NCI-H1417 (cell line): ENCODE measurements at places on chromosomes 2 and 18.

DNA sequence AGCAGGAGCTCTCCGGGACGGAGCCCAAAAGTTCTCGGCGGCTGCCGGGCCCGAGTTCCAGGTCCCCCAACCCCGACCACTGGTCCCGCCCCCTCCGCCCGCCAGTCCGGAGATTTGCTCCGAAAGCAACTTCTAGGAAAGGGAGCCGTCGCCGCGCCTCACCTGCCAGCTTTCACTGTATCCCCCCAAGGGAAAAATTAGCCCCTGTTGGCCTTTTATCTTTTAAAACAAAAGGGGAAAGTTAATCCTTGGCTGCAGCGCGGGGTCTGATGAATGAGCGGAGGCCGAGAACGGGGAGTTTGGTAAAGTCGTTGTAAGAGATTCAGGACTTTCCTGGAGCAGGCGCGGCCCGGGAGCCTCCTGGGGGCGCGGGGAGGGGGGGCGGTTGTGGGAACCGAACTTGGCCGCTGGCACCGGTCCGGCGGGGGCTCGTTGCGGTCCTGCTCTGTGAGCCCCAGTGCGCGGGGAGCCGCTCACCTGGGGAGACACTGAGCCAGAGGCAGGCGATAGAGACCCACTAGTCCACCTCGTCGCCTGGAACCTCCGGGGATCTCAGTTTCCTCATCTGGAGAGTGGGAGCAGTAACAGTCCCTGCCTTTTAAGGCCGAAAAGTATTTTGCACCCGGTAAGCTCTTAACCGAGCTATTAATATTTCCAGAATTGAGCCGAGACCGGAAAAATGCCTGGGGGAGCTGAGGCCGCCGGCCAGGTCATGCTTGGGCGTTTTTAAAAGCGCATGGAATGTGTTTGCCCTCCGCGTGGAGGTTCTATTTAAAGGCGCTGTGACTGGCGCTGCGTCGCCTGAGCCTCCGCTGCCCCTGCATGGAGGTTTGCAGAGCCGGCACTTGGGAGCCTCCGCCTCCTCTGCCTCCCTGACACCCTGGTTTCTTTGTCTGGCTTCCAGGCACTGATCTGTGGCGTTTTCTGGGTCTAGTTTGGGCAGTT is 1.1 kb downstream of the EFHD1 start:
- DNase-seq: no peak

GRCh38 chr2:110873597-110874452 is 141.5 kb downstream of the ACOXL start:
- DNase-seq: no peak

DNA sequence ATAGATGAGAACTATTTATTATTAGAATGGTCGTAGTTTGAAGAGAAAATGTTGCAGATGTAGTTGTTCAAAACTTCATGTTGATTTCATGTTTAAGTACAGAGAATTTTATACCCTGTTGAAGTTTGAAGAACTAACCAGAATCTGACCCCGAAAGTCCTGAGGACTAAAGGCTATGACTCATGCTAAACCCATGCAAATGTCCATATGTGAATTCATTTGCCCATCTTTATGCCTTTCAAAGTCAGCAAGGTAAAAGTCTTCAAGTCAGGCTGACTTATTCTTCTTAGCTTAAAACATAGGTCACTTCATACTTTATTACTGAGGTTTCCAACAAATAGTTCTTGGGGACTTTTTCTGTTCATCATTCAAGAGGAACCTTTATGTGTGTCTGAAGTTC is 185.5 kb downstream of the CCDC85A start:
- no peak for DNase-seq

- DNase-seq: no peak
Measured at GRCh38 chr2:73830871-73831401, 2.2 kb downstream of the STAMBP start.

DNA sequence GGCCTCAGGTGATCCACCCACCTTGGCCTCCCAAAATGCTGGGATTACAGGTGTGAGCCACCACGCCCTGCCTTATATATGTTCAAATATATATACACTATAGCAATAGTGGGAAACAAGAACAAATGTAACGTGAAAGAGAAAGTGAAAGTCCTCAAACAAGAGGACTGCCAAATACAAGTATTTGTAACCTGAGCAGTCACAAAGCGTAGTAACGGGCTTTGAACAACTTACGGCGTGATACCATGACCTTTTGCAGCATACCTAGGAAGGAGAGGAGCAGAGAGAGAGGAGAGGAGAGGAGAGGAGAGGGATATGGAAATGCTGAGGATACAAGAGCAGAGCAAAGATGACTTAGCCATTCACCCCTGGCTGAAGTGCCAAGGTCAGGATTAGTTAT is 113.8 kb upstream of the RGPD4 start:
- DNase-seq: no peak

DNA sequence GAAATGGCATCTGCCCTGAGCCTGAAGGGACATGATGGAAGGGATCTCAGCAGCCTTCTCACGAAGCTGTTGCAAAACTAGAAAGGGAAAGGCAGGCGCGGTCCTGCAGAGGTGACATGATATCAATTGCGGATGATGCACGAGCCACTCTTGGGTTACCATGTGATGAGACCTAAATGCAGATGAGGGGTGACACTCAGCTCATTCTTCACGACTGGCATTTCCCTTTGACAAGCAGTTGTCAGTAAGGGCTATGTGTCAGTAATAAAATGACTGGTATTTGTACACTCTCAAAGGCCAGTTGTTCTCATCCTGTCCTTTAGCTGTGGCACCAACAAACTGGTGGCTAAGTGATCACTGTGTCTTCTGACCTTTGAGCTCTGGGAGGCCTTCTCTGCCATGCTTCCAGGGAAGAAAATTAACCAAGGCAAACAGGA is 273.6 kb downstream of the ETAA1 start:
- no peak for DNase-seq
